Fibroblast of skin of right quadriceps (primary cell): ENCODE measurements at places on chromosomes 3 and 15.

GRCh38 chr3:46908294-46908985 is 30.9 kb downstream of the PTH1R start:
- peak; percentile 54 for DNase-seq

- DNase-seq: peak; percentile 2
These were observed 244.9 kb downstream of the FGF12 start for GRCh38 chr3:192482391-192482790.

- DNase-seq: no peak
These were observed 50.0 kb upstream of the PCSK6 start for GRCh38 chr15:101539492-101539891.

DNA sequence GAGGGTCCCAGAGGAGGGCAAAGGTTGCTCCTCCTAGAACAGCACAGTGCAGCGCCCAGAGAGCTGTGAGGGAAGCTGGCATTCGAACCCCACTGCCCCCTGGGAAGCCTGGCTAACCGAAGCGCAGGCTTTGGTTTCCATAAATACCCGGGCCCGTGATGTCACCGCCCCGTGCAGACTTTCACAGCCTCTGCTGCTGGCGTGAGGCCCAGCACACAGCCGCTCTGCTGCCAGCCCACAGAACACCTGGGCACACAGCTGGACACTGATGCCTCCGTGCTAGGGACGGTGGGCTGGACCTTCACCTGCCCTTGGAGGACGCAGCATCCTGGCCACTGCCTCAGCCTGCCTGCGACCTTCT is 1.0 kb downstream of the IQSEC1 start:
- DNase-seq: peak; percentile 6

- no peak for DNase-seq
These were observed 5.0 kb upstream of the SLC22A14 start for GRCh38 chr3:38276917-38277630.

GRCh38 chr3:77468626-77469020 is 428.7 kb downstream of the ROBO2 start:
- DNase-seq: no peak

DNA sequence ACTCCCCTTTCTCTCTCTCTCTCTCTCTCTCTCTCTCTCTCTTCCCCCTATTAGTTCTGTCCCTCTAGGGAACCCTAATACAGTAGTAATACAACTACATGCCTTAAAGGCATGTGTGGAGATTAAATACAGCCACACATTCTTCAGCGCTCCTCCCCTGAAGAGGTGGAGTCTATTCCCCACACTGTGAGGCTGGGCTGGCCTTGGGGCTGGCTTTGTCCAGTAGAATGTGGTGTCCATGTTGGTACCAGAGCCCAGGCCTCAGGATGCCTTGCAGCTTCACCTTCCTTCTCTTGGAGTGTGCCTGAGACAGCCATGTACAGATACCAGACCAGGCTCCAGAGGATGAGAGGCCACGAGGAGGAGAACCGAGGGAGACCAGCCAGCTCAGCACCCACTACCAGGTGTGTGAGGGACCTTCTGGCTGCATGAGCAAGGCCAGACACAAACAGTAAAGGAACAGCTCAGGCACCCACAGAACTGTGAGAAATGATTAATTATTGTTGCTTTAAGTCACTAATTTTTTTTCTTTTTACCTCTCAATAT is 10.7 kb downstream of the SLC6A20 start:
- DNase-seq: no peak

GRCh38 chr3:64408770-64409169 is 183.5 kb upstream of the PRICKLE2 start:
- peak; percentile 39 for DNase-seq

DNA sequence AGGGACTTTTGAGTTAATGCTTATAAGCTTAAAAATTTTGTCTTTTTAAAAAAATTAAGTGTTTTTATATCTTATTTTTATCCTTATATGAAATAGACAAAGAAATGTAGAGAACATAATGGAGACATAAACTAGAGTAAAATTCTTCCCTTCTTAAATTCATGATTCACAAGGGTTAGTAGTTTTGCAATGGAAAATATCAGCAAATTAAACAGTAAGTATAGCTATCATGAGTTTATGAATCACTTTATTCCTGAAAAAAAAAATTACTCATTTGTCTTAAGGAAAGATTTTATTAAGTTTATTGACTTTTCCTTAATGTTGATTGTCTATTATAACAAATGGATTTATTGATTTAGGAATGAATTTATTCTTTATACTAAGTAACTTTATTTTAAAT is 4.3 kb downstream of the ATP6V1A start:
- no peak for DNase-seq

GRCh38 chr3:54936561-54936960 is 8.7 kb upstream of the LRTM1 start:
- peak; percentile 52 for DNase-seq

DNA sequence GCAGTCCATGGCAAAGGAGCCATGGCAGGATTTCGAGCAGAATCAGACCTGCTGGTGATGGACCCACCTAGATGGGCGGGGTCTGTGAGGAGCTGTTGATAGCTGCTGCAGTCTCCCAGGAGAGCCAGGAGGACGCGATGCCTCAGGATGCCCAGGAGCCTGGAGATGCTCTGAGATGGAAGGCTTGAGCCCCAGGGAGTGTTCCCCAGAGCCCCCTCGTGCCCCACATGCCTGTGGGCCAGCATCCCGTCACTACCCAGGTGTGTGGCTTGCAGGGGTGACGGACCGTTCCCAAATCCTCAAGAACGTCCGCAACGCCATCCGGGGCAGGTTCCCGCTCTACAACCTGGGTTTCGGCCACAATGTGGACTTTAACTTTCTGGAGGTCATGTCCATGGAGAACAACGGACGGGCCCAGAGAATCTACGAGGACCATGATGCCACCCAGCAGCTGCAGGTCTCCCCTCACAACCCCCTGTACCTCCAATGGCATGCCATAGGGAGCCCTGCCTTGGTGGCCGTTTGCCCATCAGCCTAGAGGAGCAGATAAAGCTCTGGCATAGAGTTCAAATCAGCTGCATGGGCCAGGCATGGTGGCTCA is 6.7 kb downstream of the ITIH1 start:
- DNase-seq: no peak

- DNase-seq: no peak
These were observed 32.5 kb upstream of the GOLGA8A start for GRCh38 chr15:34470091-34470490.

DNA sequence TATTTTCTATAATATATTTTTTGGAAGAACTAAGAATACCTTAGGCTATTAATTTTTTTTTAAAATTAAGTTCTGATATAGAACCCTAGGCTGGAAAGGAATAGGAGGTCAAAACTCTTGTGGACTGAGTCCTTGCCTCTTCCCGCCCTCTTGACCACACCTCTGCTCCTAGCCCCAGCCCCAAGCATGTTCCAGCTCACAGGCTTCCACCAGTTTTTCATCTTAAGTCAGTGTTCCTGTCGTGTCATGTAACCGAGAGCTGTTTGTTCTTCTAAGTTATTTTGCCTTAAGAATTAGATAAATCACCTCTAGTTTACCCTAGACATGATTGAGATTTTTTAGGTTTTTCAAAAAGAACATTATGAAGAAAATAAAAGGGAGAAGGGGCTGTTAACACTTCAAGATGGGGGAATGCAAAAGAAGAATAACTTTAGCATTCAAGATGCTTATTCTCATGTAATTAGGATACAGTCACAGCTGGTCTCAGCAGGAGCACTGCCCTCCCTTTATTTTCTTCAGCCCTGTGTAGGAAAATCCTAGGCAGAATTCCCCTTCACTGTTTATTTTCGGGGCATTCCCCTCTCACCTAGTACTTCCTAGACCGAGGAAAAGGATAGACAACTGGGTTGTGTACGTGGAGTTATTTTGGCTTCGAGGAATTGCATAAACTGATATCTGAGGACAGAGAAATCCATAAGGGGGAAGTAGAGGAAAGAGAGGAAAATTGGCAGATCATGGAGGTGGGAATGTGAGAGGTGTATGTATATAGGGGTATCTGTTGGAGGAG is 110.2 kb downstream of the CMSS1 start:
- DNase-seq: no peak

DNA sequence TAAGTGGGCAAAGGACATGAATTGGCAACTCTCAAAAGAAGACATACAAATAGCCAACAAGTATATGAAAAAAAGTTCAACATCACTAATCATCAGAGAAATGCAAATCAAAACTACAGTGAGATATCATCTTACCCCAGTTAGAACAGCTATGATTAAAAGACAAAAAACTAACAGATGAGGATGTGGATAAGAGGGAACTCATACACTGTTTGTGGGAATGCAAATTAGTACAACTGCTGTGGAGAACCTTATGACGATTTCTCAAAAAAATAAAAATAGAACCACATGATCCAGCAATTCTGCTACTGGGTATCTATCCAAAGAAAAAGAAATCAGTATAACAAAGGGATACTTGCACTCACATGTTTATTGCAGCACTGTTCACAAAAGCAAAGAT is 28.6 kb downstream of the NEK10 start:
- DNase-seq: no peak

DNA sequence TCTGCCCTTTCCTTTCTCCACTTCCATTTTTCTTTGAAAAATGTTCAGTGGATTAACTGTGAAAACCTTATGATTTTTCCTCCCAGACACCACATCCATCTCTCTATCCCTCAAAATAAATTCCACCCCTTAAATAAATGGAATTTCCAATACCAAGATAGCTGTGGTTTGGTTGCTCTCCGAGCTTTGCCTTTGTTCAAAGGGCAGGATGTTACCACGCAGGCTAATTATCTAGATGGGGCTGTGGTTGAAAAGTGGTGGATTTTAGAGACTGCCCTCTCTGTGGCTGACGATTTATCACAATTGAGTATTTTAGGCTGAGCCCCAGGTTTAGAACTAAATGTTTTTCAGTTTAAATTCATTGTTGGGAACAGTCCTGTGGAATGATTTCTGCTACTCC is 36.9 kb upstream of the CMSS1 start:
- peak; percentile 72 for DNase-seq

DNA sequence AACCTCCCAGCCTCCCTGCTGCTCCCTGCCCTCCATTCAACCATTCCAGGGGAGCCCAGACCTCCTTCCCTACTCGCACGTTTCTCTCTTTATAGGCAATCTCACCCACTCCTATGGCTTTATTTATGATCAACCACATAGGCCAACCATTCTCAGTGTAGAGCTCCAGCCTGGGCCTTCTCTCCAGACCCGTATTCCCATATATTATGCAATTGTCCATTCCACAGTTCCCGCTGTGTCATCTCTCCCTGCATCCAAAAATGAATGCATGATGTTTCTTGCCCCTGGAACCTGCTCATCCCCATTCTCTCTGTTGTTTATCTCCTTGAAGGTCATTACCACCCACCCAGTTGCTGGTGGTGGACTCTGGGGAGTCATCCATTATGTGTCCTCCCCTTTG is 140.7 kb downstream of the LIPC start:
- DNase-seq: no peak

DNA sequence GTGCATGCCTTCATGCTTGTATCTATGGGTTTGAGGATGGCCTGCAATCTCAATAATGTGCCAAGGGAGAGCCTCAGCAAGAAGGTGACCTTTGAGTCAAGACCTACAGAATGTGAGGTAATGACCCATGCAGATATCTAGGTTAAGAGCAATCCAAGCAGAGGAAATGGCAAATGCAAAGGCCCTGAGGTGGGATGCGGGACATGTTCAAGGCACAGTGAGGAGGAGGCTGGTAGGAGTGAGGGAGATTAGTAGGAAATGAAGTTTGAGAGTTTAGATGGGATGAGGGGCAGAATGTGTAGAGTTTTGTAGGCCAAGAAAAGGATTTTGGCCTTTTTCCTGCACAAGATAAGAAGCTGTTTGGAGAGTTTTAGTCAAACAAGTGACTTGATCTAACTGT is 4.7 kb upstream of the MAP2K5 start:
- DNase-seq: no peak

GRCh38 chr3:38755130-38755529 is 60.9 kb downstream of the SCN10A start:
- no peak for DNase-seq

DNA sequence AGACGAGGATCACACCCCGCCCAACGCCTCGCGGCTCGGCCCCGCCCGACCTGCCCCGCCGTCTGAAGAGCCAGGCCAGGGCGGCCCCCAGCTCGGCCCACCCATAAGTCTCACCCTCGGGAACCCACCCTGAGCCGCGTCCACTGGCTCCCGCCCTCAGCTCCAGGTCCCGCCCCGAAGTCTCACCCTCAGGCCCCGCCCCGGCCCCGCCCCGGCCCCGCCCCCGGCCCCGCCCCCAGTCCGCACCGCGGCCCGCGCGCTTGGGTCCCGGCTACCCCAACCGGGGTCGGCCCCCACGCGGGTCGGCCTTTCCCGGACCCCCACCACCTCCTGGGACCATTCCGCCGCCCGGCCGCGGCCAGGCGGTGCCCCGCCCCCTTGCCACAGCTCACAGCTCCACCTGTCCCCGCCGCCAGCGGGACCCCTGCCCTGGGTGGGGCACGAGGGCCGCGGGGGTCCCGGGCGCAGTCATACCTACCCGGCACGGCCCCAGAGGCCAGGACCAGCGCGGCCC is 489 bp downstream of the CSPG5 start:
- no peak for DNase-seq

DNA sequence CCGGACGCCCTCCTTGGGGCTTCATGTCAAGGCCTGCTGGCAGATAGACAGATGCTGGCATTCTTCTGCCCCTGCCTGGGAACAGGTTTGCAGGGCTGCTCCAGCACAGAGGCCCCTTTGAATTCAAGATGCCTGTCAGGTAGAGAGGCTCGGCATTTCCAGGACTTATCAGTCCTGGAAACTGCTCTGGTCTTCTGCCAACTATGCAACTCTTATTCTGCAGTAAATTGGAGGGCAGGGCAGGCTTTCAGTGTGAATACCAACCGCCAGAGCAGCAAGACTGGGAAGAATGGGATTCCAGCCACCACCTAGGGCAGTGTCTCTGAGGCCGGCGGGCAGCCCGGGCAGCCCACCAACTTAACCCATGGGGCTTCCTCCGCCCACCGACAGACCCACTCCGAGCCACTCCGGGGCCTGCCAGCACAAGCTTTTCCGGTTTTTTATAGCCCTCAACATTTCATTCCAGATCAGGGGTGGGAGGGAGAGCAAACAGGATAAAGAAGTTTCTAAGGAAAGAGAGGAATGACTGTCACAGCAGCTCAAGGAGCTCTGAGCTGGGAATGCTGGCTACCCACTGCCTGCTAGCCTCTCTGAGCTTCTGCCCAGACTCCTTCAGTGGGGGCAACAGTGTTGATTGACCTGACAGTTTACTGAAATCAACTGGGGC is 140.9 kb downstream of the NTRK3 start:
- DNase-seq: peak; percentile 3

DNA sequence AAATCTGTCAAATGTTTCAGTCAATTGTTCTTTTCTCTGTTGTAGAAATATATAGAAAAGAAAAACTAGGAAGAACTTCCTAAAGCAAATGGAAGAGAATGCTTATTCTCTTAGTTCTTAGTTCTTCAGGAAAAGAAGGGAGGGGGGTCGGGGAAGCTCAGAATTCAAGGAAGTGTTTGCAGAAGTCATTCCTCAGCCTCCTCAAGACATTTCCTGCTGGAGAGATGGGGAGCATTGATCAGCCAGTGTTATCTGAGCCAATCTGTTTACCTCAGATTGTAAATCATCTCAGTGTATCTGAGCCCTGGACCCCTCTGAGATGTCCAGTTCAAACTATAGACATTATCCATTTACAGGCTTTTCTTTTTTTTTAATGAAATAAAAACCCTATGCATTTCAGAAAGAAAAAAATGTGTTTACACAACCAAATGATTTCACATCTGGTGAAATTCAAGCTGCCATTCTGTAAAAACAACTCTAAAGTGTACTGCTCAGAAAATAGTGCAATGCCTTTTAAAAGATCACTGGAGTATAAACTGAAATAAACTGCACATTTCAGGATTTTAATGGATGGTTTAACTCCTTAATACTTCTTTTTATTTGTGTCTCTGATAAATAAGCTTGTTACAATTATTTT is 460.7 kb downstream of the ROBO1 start:
- no peak for DNase-seq
